ENCODE measurements at places on chromosomes 6 and 20. TPM values are rescaled to one million over a fixed set of nuclear protein-coding genes. Genes with fewer than 3 reads are reported as not detected.

DNA sequence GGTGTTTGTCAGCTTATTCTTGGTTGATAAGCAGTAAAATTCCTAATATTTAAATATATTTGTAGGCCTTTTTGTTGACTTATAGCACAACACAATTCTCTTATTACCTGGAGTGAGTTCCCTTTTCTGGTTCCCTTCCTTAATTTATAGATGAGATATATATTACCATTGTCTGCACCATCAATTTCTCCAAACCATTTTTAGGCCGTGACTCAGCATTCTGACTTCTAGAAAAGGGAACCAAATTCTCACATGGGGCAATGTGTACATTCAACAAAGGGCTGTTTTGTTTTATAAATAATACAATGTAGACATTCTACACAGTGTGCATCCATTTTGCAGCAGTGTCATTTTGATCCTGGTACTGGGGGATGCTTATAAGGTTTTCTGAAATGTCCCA is 52.8 kb downstream of the NCOA7 start:
- no peak overlapping the region for H3K4me3 ChIP-seq
- H3K4me1 ChIP-seq: no peaks in the 10 kb centered on the region
- H3K36me3 ChIP-seq: peaks cover 2% of the 10 kb centered on the region
- no peaks in the 10 kb centered on the region for H3K27me3 ChIP-seq
- no peak for DNase-seq

GRCh38 chr20:57417830-57418780 is 26.9 kb downstream of the RBM38 start:
- no peak overlapping the region for H3K27ac ChIP-seq
- no peaks in the 10 kb centered on the region for H3K4me1 ChIP-seq
- H3K27me3 ChIP-seq: no peaks in the 10 kb centered on the region
- H3K36me3 ChIP-seq: no peaks in the 10 kb centered on the region
- no peak overlapping the region for H3K4me3 ChIP-seq
- DNase-seq: no peak

DNA sequence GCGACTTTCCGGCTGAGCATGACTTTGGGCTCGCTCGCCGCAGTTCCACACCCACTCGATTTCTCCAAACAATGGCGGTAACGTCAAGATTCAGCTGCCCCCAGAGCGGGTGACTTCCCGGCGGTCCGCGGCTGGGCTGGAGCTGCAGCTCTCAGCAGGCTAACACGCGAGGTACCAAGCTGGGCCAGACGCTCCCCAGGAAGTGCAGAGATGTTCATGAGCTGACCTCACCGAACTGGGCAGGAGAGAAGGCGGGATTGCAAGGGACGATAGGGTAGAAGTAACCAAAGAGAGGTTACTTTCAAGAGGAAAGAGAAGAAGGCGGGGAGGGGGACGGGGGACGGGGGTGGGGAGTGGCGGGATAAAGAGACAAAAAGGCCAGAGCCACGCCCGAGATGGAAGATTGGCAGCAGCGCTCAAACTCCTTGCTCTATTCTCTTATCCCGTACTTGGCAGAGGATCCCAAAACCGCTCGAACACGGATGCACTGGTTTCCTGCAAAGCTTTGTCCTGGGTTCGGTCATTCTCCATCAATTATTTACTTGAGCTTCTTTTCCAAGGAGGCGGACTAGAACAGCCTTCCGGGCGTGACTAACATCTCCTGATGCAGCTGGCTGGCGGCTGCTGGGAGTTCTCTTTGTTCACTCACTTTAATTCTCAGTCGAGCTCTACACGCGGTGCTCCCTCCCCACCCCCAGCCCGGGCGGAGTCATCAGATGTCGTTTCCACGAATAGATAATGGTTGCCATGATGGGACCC is at the start of gene MTCL3:
TSS of gene MTCL3 (minus strand) at position 626 of the 759 bp plus-strand sequence.
- peak within 1 kb of the TSS; percentile 66 for H3K27ac ChIP-seq
- no peaks in the 10 kb centered on the region for H3K36me3 ChIP-seq
- H3K27me3 ChIP-seq: no peaks in the 10 kb centered on the region
- H3K4me1 ChIP-seq: no peaks in the 10 kb centered on the region

DNA sequence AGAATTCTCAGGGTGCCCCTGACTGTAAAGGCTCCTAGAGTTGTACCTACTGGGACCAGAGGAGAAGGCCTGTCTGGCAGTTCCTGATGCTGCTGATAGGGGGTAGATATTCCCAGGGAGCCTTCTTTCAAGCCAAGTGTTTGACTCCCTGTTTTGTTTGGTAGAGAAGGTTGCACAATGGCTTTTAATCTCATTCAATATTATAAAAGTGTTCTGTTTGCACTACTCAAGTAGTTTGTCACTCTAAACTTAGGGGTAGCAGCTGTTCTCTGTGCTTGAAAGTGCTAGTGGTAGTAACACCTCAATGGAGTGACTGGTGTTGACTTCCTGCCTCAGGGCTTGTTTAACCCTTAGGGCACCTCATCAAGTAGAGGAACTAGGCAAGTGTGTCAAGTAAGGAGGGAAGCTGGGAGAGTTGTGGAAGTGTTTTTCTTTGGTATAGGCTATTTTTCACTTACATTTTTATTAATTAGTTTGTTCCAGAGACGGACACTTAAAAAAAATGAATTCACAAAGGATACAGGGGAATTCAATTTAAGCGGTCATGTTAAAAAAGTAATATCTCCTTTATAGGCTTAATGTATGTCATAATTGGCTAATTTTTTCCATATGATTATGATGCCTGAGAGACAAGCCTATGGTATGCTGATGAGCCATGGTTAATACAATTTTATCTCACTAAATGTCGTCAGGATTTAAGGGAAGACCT is 38.1 kb downstream of the BICRAL start:
- H3K27me3 ChIP-seq: no peaks in the 10 kb centered on the region
- peaks cover 12% of the 10 kb centered on the region for H3K36me3 ChIP-seq
- no peak for DNase-seq

DNA sequence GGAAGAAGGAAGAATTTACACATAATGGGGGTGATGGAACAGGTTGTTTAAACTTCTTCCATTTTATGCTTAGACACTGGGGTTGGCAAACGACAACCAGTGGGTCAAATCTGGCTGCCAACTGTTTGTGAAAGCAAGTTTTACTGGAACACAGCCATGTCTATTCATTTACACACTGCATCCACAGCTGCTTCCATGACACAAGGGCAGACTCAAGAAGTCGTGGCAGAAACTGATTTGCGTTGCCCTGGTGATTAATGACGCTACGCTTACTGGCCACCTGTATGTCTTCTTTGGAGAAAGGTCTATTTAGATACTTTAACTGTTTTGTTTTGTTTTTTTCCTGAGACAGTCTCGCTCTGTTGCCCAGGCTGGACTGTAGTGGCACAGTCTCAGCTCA is 19.0 kb downstream of the CTCFL start:
- no peaks in the 10 kb centered on the region for H3K27me3 ChIP-seq
- no peak overlapping the region for H3K4me3 ChIP-seq
- no peak overlapping the region for H3K27ac ChIP-seq
- no peaks in the 10 kb centered on the region for H3K4me1 ChIP-seq
- no peak for DNase-seq

GRCh38 chr20:14950633-14951032 is 613.2 kb upstream of the FLRT3 start:
- H3K36me3 ChIP-seq: no peaks in the 10 kb centered on the region
- peaks cover 16% of the 10 kb centered on the region for H3K4me1 ChIP-seq
- H3K27ac ChIP-seq: no peak overlapping the region
- no peaks in the 10 kb centered on the region for H3K27me3 ChIP-seq
- H3K4me3 ChIP-seq: no peak overlapping the region
- DNase-seq: no peak

GRCh38 chr6:27630727-27631608 is 158.1 kb upstream of the ZNF184 start:
- no peak overlapping the region for H3K27ac ChIP-seq
- peak overlapping the region; percentile 98 for H3K4me3 ChIP-seq
- no peaks in the 10 kb centered on the region for H3K36me3 ChIP-seq
- no peaks in the 10 kb centered on the region for H3K27me3 ChIP-seq
- no peaks in the 10 kb centered on the region for H3K4me1 ChIP-seq

DNA sequence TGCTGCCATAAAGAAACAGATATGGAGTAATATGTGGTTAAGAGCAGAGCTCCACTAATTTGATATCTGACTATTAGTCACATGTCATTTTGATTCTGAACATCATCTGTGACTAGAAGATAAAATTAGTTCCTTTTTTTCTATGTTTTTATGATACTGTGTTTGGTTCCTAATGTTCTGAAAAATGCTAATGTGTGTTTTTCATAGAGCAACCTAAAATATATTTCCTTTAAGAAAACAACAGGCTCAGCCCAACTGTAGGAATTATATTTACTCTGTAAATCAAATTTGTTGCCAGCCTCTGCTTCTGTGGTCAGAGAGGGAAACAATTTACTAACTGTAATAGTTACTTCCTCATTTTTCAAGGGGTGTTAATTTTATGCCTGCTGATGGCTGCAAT is 33.3 kb upstream of the TXLNB start:
- H3K36me3 ChIP-seq: peaks cover 2% of the 10 kb centered on the region
- H3K27me3 ChIP-seq: no peaks in the 10 kb centered on the region
- H3K4me1 ChIP-seq: peaks cover 3% of the 10 kb centered on the region
- H3K4me3 ChIP-seq: no peak overlapping the region

DNA sequence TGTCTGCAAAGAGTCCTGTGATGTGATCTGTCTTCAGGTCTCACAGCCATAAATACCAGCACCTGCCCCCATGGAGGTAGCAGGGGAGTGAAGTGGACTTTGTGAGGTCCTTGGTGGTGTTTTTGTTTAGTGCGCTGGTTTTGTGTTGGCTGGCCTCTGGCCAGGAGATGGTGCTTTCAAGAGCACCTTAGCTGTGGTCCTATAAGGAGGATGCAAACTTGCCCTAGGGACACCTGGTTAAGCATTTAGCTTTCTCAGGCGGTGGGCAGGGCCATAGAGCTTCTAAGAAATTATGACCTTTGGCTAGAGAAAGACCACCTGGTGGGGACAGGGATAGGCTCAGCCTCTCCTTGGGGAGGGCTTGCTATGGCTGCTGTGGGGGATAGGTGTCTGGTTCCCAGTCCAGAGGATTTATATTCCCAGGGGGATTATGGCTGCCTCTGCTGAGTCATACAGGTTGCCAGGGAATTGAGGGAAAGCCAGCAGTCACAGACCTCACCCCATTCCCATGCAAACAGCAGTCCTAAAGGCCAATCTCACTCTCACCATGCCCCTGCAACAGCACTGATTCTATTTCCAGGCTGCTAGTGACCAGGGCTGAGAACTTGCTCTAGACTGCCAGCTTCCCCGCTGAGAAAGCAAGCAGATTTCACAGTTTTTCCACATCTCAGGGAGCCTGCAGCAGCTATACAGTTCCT is 259.3 kb downstream of the TFAP2B start:
- H3K4me1 ChIP-seq: no peaks in the 10 kb centered on the region
- H3K27me3 ChIP-seq: no peaks in the 10 kb centered on the region
- H3K4me3 ChIP-seq: no peak overlapping the region
- H3K36me3 ChIP-seq: no peaks in the 10 kb centered on the region
- no peak overlapping the region for H3K27ac ChIP-seq
- peak; percentile 40 for DNase-seq

GRCh38 chr6:138582573-138582972 is 83.3 kb upstream of the NHSL1 start:
- no peak overlapping the region for H3K27ac ChIP-seq
- no peak for DNase-seq
- H3K36me3 ChIP-seq: no peaks in the 10 kb centered on the region
- no peak overlapping the region for H3K4me3 ChIP-seq
- peaks cover 4% of the 10 kb centered on the region for H3K4me1 ChIP-seq

DNA sequence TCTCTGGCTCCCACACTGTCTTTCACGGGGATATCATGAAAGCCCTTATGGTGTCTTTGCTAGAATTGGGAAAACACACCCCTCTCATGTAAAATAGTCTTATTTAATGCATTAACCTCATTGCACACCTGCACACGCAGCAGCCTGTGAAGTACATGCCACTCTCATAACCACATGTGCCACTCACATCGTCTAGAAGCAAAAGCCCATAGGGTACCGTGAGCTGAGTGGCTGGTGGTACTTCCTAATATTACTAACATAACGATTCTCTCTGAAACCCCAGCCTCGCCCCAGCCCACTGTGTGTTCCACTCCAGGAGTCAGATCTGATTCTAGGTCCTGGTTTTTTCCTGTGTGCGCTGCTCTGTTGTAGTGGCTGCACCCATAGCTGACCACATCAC is 9.5 kb upstream of the TMEM242 start:
- H3K4me1 ChIP-seq: no peaks in the 10 kb centered on the region
- no peaks in the 10 kb centered on the region for H3K27me3 ChIP-seq
- H3K27ac ChIP-seq: no peak overlapping the region
- DNase-seq: no peak

- no peak overlapping the region for H3K4me3 ChIP-seq
- H3K27ac ChIP-seq: no peak overlapping the region
- peaks cover 6% of the 10 kb centered on the region for H3K27me3 ChIP-seq
These were observed 4.9 kb downstream of the CDH22 start for GRCh38 chr20:46303176-46303956.

- no peak overlapping the region for H3K4me3 ChIP-seq
- no peaks in the 10 kb centered on the region for H3K27me3 ChIP-seq
- H3K27ac ChIP-seq: no peak overlapping the region
- no peaks in the 10 kb centered on the region for H3K4me1 ChIP-seq
These were observed 77.9 kb upstream of the ID4 start for GRCh38 chr6:19759117-19759880.

DNA sequence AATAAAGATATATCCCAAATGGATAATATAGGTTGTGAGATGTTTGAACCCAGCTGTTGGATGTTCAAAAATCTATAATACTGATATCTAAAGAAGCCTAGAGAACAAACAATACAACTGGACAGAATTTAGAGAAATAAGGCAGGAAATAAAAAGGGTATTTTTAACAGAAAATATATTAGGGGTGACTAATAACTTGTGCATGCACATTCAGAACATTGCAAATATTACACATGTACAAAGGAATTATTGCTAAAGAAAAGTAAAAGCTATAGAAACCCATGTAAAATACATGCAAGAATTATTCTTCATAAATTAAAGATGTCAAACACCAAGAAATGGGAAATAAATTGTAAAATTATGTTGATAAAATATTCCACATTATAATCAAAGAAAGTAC is 32.7 kb upstream of the HCRTR2 start:
- no peaks in the 10 kb centered on the region for H3K4me1 ChIP-seq
- H3K4me3 ChIP-seq: no peak overlapping the region
- no peak for DNase-seq
- H3K27ac ChIP-seq: no peak overlapping the region

- DNase-seq: no peak
- no peak overlapping the region for H3K27ac ChIP-seq
- no peaks in the 10 kb centered on the region for H3K36me3 ChIP-seq
- H3K4me3 ChIP-seq: no peak overlapping the region
- H3K27me3 ChIP-seq: no peaks in the 10 kb centered on the region
- H3K4me1 ChIP-seq: no peaks in the 10 kb centered on the region
These were observed 77.2 kb downstream of the CEBPB start for GRCh38 chr20:50267866-50268219.

- H3K4me1 ChIP-seq: no peaks in the 10 kb centered on the region
- H3K4me3 ChIP-seq: no peak overlapping the region
- H3K36me3 ChIP-seq: no peaks in the 10 kb centered on the region
- H3K27ac ChIP-seq: no peak overlapping the region
- peak; percentile 67 for DNase-seq
These were observed 99.4 kb downstream of the YTHDF1 start for GRCh38 chr20:63116412-63117106.

Gene VGLL2
- total RNA-seq: not detected

Gene MOG
- total RNA-seq: 0.55 TPM

Gene ULBP2
- total RNA-seq: not detected

Gene ATP6V1G2
- 3.6 TPM for total RNA-seq

Gene IER3
- 43.5 TPM for total RNA-seq

Gene INSM1
- total RNA-seq: 0.81 TPM

Measured in H9 (cell line).